Lower leg skin (tissue), 4 donors: ENCODE measurements at places on chromosomes 7 and 10.

DNA sequence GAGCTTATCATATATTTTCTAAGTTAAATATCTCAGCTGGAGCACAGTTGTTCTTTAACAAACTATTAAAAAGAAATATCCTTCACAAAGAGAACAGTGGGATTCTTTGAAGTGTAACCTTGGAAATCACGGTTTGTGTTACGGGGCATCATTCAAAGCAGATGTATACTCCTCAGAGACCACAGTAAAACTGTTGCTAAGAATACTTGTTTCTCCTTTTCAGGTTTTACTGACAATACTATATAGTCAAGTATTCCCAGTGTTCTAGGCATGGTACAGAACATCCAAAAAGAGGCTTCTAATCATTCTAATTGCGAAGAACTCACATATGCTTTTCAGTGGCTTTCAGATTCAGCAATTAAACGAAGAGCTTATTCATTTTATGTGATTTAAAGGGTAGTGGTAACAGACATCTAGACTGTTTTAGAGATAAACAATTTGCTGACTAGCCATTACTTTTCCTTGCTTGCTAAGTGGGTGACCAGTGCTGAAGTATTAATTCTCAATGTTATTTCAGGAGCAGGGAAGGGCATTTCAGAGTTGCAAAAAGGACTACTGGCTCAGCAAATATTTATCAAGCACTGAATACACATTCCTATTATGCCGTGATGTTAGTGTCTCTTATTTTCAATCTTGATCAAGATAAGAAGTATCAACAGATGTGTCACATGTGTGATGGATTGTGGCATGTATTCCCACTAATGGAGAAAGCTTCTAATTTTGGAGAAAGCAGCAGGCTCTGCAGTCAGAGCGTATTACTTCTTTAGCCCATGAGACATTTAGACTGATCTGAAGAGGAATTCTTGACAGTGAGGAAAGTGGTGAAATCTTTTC lies 236.8 kb downstream of the RNLS start:
- no peak for DNase-seq

- no peak for DNase-seq
These were observed 22.3 kb downstream of the ZNF783 start for GRCh38 chr7:149284343-149284742.

- DNase-seq, result peak; percentile 97
These were observed at the start of gene FAM24B for GRCh38 chr10:122879339-122880273. Gene FAM24B, minus strand, starts transcription at chr10:122879581. Its CDS starts 29,066 bp downstream, at chr10:122850515.

GRCh38 chr10:31036209-31036608 lies 4.5 kb upstream of the ZNF438 start:
- no peak for DNase-seq

GRCh38 chr7:33087356-33087755 lies 21.8 kb downstream of the RP9 start:
- DNase-seq, result no peak

- no peak for DNase-seq
These were observed 3.5 kb upstream of the ADIRF start for GRCh38 chr10:86964847-86965190.

DNA sequence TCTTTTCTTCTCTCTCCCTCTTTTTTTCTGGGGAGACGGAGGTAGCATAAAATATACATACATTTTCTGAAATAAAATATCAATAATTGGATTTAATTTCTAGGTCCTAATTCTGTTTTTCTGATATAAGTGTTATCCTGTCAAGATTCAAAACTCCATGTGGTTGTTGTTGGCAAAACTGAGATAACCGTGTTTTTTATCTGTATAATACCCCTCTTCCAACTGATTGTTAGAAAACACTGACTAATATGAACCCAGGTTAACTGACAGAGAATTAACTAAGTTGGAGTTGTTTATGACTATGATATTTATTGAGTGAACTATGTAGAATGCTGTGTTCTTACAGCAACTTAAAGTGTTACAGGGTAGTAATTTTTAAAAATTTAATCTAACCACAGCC lies 236.5 kb upstream of the KAT6B start:
- no peak for DNase-seq

- no peak for DNase-seq
These were observed 45.0 kb upstream of the STK17A start for GRCh38 chr7:43537765-43538403.

DNA sequence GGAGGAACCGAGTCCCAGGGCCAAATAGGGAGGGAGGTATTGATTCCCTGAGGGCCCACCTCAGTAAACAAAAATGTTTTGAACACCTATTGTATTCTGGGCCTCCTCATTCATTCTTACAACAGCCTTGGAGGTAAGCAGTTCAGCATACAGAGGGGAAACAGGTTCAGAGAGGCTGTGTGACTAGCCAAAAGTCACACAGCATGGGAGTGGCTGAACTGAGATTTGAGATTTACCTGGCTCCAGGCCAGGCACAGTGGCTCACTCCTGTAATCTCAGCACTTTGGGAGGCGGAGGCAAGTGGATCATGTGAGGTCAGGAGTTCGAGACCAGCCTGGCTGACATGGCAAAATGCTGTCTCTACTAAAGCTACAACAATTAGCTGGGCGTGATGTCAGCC lies 107.2 kb downstream of the TMEM130 start:
- DNase-seq, result no peak

- no peak for DNase-seq
These were observed 12.0 kb downstream of the IFRD1 start for GRCh38 chr7:112462236-112462635.

DNA sequence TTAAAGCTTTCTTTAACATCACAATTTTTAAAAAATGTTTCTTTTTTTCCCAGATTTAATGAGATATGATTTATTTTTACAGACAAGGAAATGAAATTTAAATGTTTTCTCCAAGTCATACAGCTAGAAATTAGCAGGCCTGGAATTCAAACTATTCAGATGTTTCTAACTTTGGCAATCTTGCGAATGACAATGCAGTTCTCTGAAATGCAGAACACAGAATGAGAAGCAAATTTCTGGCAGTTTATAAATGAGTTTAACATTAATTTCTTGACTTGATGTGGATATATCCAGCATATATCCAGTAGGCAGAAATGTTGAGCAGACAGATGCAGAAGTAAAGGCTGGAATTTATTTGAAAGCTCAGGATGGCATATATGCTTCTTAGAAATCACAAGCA lies 227.5 kb downstream of the THSD7A start:
- no peak for DNase-seq

- no peak for DNase-seq
These were observed 36.8 kb upstream of the CDC14C start for GRCh38 chr7:48887500-48887899.

DNA sequence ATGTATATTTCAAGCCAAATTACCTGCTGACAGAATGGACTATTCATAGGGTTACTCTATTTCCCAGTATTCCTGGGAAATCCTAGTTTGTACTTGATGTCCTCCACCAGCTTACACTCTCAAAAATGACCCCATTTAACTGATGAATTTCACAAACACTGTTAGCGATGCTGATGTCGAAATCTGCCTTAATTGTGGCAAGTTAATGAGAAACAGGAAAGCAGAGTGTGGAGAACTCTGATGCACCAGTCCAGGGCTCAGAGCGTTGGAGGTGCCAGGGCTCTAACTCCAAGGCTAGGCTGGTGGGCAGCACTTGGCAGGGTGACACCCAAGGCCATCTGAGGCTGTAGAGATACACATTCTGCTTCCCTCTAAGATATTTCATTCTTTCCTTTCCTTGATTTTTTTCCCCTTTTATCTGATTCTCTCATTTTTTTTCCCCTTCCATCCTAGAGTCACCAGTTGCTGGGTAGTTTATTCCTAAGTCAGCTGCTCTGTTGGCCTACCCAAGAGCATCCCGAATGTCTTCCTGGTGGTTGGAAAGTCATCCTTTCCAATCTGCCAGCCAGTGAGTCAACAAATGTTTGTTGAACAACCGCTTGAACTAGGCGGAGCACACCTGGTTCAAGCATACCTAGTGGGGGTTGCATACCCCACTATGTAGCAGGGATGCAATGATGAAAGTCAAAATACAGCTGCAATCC lies 525.0 kb upstream of the NRP1 start:
- DNase-seq, result no peak

DNA sequence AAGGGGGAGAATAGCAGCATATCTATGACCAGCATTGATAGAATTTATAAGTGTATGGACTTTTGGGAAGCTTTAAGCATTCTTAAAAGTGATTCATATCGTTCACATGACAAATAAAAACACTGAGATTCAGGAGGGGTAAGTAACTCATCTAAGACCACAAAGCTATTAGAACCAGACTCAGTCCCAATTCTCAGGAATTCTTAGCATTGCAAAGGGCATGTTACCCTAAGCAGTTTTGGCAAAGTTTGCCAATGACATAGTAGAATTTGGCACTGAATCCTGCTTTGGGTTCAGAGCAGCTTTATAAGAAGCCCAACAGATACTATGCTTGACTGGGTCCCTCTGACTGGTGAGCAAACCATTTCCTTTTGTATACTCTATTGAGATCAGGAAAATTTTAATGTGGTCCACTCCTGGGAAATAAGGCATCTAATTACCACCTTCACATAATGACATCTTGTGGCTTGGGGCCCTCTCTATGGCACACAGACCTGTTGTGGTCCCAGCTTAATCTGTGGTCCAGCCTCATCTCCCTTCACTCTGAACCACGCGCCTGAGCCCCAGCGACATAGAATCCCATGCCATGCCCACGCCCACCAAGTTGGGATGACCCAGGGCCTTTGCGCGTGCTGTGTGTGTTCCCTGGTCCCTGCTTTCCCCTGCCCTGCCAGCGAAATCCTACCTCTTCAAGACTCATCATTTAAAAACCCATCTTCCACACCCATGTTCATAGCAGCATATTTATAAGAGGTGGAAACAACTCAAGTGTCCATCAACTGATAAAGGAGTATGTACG lies 37.5 kb upstream of the DOCK1 start:
- peak; percentile 58 for DNase-seq

DNA sequence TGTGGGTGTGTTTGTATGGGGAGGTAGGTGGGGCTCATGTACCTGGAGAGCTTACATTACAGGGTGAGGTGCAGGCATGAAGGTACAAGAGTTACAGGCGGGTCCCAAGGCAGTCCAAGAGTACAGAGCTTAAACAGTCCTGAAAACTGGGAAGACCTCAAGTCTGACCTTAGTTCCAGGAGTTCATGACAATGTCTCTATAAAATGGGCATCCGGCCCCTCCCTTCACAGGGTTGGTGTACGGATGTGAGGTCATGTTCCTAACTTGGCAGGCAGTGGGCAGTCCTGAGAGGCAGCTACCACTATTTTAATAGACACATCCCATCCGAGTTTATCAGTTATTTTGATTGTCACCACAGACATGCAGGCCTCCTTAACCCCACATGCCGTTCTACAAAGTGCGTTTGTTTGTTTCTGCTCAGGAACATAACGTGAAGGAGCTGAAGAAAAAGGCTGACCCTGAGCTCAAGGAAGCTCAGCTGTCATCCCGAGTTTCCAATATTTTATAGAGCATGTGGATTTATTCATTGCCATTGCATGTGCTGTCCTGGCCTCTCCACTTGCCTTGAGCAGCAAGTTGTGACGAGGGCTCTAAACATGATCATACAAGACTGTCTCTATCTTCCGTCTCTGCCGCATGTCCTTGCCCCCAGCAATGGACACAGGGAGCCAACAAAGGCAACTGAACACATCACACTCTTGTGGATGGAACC lies 647.5 kb upstream of the IGFBP3 start:
- no peak for DNase-seq

- no peak for DNase-seq
These were observed 24.9 kb downstream of the TCAF1 start for GRCh38 chr7:143877098-143877497.

GRCh38 chr7:150940431-150941102 lies 37.6 kb downstream of the KCNH2 start:
- peak; percentile 72 for DNase-seq

DNA sequence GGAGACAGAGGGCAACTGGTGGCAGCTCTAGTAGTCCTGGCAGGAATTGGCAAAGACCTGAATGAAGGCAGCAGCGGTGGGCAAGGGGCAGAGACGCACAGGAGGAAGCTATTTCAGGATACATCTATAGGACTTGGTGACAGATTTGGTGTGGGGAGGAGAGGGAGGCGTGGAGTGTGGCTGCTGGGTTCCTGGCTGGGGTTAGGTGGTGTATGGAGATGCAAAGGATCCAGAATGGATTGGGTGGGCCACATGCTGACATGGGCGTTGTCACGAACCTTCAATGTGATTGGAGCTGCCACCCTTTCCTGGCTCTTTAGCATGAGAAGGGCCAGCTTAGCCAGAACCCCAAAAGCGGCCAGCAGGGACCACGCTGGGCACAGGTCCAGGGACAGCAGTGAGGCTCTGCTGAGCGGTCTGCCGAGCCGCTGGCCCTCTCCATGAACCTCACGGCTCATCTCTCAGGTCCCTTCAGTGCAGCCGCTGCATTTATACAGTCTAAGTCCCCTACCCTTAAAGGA lies 10.2 kb upstream of the ADCY1 start:
- DNase-seq, result no peak

DNA sequence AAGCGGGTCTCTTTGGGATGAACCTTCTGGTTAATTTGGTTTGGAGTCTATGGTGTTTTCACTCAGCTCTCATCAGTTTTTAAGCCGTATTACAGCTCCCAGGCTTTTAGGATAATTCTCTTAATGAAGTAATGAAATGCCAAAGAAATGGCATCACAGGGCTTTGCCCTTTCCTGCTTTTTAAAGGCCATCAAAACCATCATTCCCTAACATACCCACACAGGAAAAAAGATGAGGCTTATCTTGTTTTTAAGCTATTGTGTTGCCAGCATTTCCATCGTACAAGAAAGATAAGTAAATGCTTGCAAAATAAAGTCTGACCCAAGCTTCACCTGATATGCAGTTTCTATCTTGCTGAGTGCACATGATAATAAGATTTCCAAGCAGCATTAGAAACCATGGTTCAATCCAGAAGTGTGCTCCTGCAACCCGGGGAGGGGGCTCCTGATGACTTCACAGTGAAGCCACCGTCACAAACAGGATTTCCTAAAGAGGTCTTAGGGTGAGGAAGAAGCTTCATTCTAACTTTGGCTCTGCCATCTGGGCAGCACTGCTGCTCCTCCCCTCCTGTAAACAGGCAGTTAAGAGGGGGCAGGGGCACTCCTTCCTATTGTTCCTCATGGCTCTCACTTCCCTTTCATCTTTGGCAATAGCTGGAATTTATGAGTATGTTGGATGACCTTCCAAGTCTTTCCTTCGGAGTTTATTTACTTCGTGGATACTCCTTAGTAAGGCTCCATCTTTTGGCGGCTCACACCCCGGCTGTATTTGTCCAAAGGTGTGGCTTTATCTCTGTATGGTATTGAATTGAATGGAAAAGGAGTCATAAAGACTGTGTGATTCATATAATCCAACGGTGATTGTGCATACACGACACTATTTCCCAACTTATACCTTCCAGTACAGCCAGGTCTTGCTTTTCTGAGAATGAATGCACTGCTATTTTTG lies 55.2 kb upstream of the FAM133B start:
- DNase-seq, result no peak

DNA sequence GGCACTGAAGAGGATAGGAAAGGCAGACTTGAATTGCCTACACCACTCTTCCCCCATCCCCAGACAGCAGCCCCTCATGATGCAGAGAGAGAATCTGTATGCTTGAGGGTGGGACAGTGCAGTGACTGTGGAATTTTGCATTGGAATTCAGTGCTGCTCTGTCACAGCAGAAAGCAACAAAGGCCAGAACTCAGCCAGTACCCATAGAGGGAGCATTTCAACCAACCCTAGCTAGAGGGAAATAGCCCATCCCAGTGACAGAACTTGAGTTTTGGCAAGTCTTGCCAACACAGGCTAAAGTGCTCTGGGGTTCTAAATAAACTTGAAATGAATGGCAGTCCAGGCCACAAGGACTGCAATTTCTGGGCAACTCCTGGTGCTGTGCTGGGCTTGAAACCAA lies 80.4 kb downstream of the TES start:
- DNase-seq, result no peak

GRCh38 chr7:72337390-72338167 lies 74.6 kb downstream of the CALN1 start:
- no peak for DNase-seq

- no peak for DNase-seq
These were observed 97.7 kb downstream of the DNMBP start for GRCh38 chr10:99912041-99912440.
